Activated T-helper 2 cell treated with anti-CD3 and anti-CD28 coated beads, Interferon-gamma antibody, Interleukin-2, Interleukin-4, amounts not matched to agents 10 μg/mL and 5 μg/mL and 100 μg/mL, durations not matched to agents 14 hours and 24 hours and 36 hours (primary cell): ENCODE measurements at places on chromosomes 2 and 18. TPM values are rescaled to one million over a fixed set of nuclear protein-coding genes. Genes with fewer than 3 reads are reported as not detected.

Gene IGFBP5
- not detected in 2 replicates for total RNA-seq

Gene INO80B
- 45.2 and 48.5 TPM in 2 replicates for total RNA-seq

Gene NDUFB3
- total RNA-seq: 123 and 125 TPM in 2 replicates

Gene PRSS56
- total RNA-seq: not detected in 2 replicates

Gene TUBA4B
- not detected in 2 replicates for total RNA-seq

Gene SERPINB8
- 19.0 and 21.0 TPM in 2 replicates for total RNA-seq

Gene DNAJC5G
- total RNA-seq: not detected in 2 replicates

Gene ABCB11
- total RNA-seq: 0.02 TPM in 1 of 2 replicates, not detected in the other

Gene TWIST2
- not detected in 2 replicates for total RNA-seq

Gene GKN2
- total RNA-seq: not detected in 2 replicates

Gene OSR1
- not detected in 2 replicates for total RNA-seq

Gene SLC9A4
- 0.09 TPM in 2 replicates for total RNA-seq

Gene PLCD4
- 0.18 and 0.23 TPM in 2 replicates for total RNA-seq

Gene KLF7
- total RNA-seq: 16.6 and 19.3 TPM in 2 replicates

Gene KCNIP3
- total RNA-seq: 0.21 and 0.39 TPM in 2 replicates

Gene FAHD2A
- 32.5 and 40.3 TPM in 2 replicates for total RNA-seq

Gene ABCB6
- 22.1 and 25.4 TPM in 2 replicates for total RNA-seq

Gene CNGA3
- total RNA-seq: not detected in 2 replicates

Gene SPAG16
- 7.5 and 8.0 TPM in 2 replicates for total RNA-seq

Gene OTOS
- total RNA-seq: not detected in 2 replicates

Gene CBLN2
- total RNA-seq: not detected in 2 replicates

Gene RNF125
- total RNA-seq: 82.5 and 83.6 TPM in 2 replicates

Gene KRCC1
- total RNA-seq: 17.5 and 18.7 TPM in 2 replicates

Gene CPO
- not detected in 2 replicates for total RNA-seq
